HepG2 (cell line): ENCODE measurements at places on chromosomes 6 and 20. TPM values are rescaled to one million over a fixed set of nuclear protein-coding genes. Genes with fewer than 3 reads are reported as not detected.
A peak's percentile ranks its signal among the peaks of the same experiment; 100 is the strongest.

- DNase-seq: no peak
Measured at GRCh38 chr6:155881826-155882526, 426.3 kb upstream of the NOX3 start.

GRCh38 chr20:58583586-58583985 is 67.5 kb upstream of the STX16 start:
- DNase-seq: no peak

GRCh38 chr20:47493963-47494293 is 7.8 kb upstream of the NCOA3 start:
- no peak for DNase-seq

DNA sequence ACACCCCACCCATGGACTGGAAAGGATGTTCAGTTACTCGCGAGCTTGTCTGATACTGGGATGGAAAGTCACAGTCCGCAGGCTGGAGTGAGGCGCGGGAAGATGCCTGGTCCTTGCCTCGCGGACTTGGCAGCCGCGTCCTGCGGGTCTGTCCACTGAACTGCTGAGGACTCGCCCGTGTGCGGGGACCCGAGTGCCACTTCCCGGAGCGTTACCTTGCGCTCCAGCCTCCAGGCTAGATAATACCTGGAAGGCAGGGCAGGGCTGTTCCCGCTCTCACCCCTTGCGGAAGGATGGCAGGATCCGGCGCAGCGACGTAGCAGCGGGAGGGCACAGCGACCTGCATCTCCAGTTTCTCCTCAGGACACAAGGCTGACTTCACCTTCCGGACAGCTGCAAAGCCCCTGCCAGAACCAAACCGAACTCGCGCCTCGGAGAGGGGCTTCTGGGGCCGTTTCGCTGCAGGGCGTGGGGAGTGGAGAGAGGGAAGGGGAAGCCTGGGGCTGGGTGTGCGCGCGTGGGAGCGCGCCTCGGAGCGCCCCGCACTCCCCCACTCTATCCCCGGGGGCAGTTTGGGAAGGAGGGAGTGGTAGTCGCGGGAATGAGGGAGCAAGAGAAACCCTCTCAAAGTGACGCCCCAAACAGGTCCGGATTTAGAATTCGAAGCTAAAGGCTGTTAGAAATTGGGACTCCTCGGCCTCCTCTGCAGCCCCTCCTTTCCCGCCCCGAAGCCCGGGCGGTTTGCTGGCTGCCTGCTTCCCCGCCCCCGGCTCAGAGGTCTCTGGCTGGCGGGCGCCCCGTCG is at the start of gene KCNQ5:
Gene KCNQ5, plus strand, starts transcription at position 774 of the 803 bp plus-strand sequence.
- DNase-seq: no peak

Gene RIMS4
- 0.01 and 0.09 TPM in 2 replicates for polyA plus RNA-seq

GRCh38 chr20:24779131-24779530 is 169.9 kb upstream of the CST7 start:
- no peak for DNase-seq

- peak; percentile 25 for DNase-seq
Measured at GRCh38 chr6:91081452-91082067, 494.7 kb upstream of the MAP3K7 start.

Gene ARMH2
- not detected in 2 replicates for polyA plus RNA-seq

- no peak for DNase-seq
Measured at GRCh38 chr6:6649824-6650349, 61.4 kb downstream of the LY86 start.

DNA sequence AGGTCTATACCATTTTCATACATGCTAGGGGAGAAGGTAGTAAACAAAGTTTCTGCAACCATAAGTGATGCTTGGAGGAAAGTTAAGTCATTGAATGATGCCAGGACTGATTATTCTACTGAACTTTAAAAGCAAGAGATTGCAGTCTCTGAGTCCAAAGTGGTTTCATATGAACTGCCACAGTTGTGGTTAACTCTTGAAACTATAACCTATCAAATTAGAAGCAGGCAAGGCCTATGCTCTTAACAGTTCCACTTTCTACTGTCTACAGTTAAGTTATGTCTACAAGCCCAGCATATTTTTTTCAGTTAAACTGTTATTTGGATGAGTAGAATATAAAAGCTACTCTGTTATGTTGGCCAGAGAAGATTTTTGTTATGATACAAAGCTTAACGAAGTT is 326.5 kb upstream of the RUNX2 start:
- no peak for DNase-seq
